ENCODE measurements at places on chromosomes 2 and 18.

DNA sequence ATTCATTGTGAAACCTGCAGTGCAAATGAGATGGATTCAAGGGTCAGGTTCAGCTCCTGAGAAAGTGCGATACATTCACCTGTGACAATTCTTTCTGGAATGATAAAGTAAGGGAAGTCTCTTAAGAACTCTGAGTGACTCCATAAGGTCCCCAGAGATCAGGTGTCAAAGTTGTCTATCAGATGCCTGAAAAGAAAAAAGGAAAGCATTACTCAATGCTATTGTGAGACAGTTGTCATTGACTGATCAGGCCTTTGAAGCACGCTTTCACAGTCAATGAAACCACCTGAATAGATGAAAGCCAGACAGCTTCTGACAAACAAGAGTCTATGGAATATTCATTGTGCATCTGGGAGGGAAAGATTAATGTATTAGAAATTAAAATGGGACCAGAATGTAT lies 252.7 kb upstream of the GALNT5 start:
- no peak for DNase-seq

DNA sequence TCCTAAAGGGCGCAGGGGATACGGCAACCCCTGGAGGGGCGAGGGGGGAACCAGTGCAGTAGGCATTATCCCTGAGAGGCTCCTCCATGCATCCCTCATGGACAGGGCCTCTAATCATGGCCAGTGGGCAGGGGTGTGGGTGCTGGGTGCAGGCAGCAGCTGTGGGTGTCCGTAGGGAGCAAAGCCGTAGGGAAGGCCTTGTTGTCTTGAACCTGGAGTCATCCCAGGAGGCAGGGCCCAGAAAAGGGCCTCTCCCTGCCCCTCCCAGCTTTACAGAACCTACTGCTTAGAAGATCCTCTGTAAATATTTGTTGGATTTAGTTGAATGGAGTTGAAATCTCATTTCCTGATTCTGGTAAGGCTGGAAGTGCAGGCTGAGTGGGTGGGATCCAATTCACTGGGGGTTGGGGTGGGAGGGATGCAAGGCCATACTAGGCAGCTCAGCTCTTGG lies 207.0 kb upstream of the HAAO start:
- DNase-seq = no peak

GRCh38 chr18:12946549-12947284 lies 1.1 kb upstream of the SEH1L start:
- peak; percentile 83 for DNase-seq

DNA sequence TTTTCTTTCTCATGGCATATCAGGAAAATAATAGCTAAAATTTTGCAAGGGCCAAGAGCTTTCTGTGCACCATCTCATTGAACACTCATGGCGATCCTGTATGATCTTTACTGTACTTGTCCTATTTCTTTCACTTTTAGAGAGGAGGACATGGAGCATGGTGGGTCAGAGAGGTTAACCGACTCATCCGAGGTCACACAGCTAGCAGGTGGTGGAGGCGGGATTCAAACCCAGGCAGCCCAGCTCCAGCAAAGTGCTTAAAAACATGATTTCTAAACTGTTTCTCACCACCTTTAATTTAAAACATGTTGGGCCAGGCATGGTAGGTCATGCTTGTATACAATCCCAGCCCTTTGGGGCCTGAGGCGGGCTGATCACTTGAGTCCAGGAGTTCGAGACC lies 6.4 kb downstream of the NGEF start:
- no peak for DNase-seq

- no peak for DNase-seq
These were observed 336.5 kb downstream of the DCDC2C start for GRCh38 chr2:4039896-4040295.

DNA sequence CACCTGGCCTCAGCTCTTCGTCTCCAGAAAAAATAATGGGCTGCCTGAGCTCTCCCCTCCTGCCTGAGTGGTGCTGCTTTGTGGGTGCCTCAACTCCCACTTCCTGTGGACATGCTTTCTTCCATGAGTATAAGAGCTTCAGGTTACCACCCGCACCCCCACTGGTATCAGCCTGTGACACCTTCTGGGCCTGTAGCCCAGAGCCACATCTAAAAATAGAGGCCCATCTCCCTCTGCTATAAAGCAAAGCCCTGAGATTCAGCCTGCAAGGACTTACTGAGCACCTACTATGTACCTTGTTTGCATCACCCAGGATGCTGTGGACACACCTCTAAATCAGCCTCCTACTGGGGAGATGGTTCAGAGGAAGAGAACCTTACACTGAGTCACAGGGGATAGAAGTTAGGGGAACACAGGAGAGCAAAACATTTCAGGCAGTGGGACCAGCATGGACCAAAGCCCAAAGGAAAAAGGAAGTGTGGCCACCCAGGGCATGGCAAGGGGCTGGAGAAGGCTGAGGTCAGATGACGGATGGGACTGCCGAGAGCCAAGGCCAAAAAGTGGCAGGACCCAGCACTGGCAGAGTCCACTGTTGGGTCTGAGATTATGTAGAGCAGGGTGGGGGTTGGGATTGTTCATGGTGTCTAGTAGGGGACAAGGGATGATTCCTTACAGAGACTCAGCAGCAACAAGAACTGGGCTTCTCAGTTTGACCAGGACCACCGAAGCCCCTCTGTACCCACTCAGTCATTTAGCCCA lies 123.7 kb upstream of the PPP1CB start:
- DNase-seq = peak; percentile 44

- no peak for DNase-seq
These were observed 70.0 kb upstream of the PSMD14 start for GRCh38 chr2:161238265-161238559.
